ENCODE measurements at places on chromosomes 16 and 17.
A peak's percentile ranks its signal among the peaks of the same experiment; 100 is the strongest.

GRCh38 chr17:82204831-82205719 is 7.6 kb downstream of the CCDC57 start:
- no peak for DNase-seq

DNA sequence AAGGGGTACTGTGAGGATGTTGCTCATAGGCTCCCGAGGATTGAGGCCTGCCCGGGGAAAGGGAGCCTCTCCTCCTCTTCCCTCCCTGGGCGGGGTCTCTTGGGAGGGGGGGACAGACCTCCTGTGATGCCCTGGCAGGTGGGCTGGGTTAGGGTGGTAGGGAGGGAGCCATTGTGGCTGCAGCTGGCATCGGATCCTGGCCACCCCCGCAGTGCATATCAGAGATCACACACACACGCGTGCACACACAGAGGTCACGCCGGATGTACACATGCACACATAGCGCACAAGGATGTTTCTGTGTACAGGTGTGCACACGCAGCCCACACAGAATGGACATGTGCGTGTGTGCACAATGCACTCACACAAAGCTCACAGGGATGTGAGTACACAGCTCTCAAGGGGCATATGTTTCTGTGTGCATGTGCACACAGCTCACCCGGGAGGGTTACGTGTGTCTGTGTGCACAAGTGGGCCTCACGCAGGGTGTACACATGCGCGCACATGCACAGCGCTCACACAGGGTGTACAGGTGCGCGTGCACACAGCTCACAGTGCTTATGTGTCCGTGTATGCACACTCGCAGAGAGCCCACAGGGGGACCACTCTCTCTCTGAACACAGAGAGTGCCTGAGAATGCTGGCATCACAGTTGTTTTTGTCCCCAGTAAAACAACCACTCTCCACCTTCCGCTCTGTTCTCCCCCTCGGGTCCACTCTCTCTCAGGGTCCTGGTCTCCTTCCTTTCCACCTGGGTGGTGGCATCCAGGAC is 2.4 kb downstream of the GJD3 start:
- DNase-seq, result no peak

GRCh38 chr17:42315402-42316156 is 27.3 kb downstream of the STAT5A start:
- peak; percentile 90 for DNase-seq

DNA sequence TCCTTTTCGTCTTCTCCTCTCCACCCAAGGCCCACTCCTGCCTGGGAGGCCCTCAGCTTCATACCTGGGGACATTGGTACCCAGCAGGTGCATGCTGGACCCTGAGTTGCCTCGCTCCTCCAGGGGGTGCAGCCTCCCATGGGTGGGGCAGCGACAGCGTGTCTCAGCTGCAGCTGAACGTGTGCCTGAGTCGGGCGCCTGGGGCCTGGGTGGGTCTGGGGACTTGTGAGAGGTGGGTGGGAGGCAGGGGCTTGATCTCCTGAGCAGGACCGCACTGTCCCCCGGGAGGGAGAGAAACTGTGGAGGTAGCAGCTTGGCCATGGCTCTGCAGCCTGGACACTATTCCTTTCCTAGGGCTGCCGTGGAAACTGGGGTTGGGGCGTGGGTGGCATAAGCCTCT is 24.8 kb upstream of the ENGASE start:
- DNase-seq, result no peak

DNA sequence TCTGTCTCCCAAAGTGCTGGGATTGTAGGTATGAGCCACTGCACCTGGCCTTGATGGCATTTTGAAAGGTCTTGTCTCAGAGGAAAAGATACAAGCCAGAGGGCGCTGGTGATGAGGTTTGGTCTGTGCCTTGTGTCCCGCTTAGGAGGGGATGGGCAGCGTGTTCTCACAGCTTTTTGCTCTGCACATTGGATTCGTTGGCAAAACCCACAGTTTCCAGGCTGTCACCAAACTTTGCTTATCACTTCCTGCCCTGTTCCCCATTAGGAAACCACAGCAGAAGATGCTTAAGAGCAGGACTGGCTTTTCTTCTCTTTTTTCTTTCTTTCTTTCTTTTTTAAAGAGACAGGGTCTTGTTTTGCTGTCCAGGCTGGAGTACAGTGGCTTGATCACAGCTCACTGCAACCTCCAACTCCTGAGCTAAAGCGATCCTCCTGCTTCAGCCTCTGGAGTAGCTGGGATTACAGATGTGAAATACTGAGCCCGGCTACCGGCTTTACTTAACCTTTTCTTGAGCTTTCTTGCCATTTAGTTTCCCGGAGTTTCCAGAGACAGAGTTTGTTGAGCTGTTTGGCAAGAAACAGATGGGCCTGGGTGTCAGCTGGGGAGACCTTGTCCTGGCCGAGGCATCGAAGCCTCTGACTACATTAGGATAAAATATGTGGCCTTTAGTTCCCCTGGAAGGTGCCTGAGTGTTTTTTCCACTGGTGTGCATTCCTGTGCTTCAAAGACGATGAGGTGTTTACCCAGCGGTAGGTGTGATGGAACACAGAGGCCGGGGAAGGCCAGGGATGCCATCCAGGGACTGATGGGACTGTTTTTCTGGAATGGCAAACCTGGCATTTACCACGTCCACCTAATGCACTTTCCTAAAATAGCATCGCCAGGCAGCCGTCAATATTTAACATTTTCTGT is 112.9 kb downstream of the ABCC1 start:
- no peak for DNase-seq

DNA sequence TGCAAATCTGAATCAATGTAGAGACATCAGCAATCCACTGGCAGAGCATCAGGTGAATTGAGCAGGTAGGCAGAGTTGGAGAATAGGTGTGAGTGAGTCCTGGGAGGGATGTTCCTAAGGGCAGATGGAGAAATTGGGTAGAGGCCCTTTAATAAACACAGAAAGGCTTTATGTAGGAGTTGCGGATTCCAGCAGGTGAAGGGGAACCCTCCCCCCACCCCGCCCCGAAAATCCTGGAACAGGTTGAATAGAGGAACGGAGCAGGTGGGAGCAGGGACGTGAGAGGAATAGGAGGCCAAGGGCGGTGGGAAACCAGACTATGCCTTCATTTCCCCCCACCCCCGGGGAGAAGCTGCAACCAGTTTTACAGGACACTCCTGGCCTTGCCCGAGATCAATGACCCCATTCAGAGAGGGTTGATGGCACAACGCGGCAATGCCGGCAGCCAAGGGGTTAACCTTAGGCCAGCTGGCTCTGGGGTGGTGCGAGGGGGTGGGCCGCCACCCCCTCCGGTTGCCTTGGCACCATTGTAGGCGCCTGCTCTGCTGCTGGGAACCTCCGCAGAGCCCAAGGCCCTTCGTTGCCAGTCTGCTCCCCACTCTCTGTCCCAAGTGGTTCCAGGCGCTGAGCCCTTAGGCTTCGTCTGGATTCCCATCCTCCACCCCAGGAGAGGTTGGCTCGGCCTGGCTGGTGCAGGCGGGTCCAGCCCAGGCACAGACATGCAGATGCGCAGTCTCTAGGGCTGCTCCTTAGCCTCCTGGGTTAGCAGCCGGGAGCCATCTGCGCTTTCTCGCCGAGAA is 814 bp upstream of the RUNDC3A start:
- DNase-seq, result no peak

DNA sequence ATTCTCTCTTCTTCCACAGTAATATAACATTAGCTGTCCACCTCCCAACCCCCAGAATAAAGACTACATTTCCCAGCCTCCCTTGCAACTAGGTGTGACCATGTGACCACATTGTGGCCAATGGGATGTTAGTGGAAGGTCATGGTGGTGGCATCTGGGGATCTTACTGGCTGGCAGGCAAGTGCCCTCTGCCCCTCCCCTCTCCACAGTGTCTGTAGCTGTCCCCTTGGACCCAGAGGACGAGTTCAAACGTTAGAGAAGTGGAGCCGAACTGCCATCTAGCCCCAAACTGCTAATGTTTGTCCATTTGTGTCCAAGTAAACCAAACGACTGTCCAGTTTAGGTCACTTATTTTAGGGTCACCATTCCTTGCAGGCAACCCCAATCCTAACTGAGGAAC is 26.6 kb upstream of the KCNG4 start:
- peak; percentile 82 for DNase-seq

- no peak for DNase-seq
Observed at GRCh38 chr16:4283441-4283840, 10.6 kb upstream of the TFAP4 start.

DNA sequence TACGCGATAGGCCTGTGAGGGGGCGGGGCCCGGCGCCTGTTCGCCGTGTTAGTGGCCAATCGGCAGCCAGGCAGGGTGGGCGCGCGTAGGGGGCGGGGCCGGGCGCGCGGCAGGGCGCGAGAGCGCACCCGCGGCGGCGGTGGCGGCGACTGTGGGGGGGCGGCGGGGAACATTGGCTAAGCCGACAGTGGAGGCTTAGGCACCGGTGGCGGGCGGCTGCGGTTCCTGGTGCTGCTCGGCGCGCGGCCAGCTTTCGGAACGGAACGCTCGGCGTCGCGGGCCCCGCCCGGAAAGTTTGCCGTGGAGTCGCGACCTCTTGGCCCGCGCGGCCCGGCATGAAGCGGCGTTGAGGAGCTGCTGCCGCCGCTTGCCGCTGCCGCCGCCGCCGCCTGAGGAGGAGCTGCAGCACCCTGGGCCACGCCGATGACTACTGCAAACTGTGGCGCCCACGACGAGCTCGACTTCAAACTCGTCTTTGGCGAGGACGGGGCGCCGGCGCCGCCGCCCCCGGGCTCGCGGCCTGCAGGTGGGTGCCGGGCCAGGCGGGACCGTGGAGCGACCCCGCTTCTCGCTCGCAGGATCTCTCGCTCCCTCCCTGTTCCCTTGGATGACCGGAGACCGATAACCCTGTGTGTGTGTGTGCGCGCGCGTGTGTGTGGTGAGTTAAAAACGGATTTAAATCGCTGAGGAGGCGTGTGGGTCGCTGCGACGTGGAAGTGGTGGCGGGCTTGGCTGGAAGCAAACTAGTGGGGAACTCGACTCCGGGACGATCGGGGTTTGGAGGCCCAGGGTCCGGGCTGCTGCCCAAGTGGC is at the start of gene NFATC3:
Gene NFATC3 (plus strand): TSS at position 112 of the 813 bp plus-strand sequence. CDS start 312 bp downstream, at position 424.
- peak; percentile 99 for DNase-seq

- peak; percentile 66 for DNase-seq
Observed at GRCh38 chr16:10180771-10181163, 1.5 kb downstream of the GRIN2A start.

DNA sequence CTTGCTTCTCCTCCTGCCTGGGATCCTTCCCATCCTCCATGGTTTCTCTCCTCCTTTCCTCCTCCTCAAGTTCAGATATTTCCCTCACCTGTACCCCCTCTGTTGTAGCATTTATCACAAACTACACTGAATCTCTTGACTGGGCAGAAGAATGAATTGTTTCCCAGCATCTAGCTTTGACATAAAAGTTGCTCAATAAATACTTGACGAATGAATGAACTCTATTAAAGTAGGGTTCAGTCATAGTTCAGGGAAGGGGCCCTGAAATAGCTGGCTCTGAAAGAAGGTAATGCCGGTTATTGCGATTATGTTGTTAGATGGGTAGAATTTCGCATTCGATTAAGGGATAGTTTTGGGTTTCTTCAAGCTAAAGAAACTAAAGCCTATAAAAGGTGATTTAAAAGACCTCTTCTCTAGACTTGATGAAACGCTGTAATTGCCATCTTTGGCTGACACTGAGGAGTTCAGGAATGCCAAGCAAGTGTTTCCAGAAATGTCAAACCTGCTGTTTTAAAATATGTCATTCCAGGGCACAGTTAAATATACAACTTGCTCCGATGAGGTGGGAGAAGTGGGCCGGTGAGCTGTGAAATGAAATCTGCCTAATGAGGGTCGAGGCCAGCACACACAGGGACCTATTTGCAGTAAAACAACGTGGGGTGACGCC is 1.0 kb upstream of the CPD start:
- DNase-seq, result no peak

DNA sequence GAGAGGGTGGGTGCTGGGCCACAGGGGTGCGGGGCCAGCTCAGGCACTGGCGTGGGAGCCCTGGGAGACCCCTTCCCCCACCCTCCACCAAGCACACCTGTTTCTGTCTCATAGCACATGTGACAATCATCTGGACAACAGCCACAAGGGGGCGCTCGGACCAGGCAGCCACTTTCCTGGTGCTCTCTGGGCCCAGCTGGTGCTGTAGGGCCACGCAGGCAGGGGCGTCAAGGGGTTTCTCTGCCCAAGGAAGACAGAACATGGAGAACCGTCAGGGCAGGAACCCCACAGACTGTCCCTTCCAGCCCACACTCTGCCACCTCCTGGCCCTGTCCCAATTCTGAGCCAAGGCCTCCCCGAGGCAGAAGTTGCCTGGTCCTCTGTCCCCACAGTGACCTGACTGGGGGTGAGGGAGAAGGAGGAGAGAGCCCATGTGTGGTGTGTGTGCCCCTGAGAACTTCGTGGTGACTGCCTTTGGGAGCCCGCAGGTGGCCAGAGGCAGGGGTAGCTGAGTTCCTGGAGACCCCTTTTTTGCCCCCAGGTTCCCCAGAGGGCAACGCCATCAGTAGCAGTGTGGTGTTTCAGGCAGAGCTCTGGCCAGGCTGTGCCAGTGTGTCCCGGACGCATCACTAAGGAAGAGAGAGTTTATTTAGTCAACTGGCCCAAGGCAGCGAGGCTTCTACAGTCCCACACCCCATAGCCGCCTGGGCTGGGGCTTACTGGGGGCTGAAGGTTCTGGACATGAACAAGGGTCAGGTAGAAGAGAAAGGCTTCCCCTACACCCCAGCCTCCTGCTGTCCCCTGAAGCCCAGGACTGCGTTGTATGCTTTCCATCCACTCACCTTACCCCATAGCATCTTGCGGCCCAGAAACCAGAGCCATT is 3.1 kb upstream of the SETD6 start:
- peak; percentile 92 for DNase-seq

- DNase-seq, result no peak
Observed at GRCh38 chr16:89974870-89975269, 26.3 kb downstream of the DEF8 start.

- DNase-seq, result no peak
Observed at GRCh38 chr17:6713918-6714271, 726 bp upstream of the SLC13A5 start.

DNA sequence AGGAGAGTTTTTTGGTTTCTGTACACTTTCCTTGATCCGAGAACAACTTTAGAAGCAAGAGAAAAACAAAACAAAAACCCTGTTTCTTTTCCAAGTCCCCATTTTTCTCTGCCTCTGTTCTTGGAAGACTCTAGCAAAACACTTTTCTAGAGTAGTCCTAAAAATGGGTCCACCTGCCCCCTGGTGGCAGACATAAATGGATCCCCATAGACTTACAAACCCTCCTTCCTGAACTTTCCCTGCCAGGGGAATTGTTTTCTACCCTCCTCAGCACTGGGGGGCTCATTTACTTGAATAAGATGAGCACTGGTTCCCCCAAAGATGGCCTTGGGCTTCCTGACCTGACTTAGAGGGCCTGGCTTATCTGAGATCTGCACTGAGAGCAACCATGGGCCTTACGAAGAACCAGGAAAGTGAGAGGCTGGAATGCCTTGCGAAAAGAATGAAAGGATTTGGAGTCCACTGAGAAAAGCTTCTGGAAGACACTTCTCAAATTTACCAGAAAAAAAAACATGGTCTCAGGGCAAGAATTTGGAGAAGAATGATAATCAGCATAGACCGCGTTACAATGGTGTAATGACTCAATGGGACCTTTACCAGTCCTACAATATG is 48.0 kb upstream of the CDYL2 start:
- peak; percentile 73 for DNase-seq

GRCh38 chr17:47427985-47428384 is 102.9 kb upstream of the NPEPPS start:
- DNase-seq, result no peak

- DNase-seq, result no peak
Observed at GRCh38 chr16:67016681-67017420, 12.1 kb upstream of the CBFB start.

Data from Karpas-422 (cell line).